ENCODE measurements at places on chromosomes 1 and 21.
A peak's percentile ranks its signal among the peaks of the same experiment; 100 is the strongest.

- DNase-seq, result peak; percentile 95
Observed at GRCh38 chr1:21508580-21509350, 458 bp upstream of the ALPL start.

GRCh38 chr1:62778208-62778607 is 5.7 kb upstream of the ATG4C start:
- DNase-seq, result no peak

- DNase-seq, result no peak
Observed at GRCh38 chr1:24426744-24427544, 11.3 kb downstream of the NIPAL3 start.

- DNase-seq, result peak; percentile 54
Observed at GRCh38 chr21:41755258-41755933, 11.5 kb downstream of the RIPK4 start.

Data from pancreas (tissue), 10 donors.